NB4 (cell line): ENCODE measurements at places on chromosomes 1 and 21.

- DNase-seq = peak; percentile 1
Measured at GRCh38 chr1:95650631-95651030, 416.6 kb downstream of the RWDD3 start.

DNA sequence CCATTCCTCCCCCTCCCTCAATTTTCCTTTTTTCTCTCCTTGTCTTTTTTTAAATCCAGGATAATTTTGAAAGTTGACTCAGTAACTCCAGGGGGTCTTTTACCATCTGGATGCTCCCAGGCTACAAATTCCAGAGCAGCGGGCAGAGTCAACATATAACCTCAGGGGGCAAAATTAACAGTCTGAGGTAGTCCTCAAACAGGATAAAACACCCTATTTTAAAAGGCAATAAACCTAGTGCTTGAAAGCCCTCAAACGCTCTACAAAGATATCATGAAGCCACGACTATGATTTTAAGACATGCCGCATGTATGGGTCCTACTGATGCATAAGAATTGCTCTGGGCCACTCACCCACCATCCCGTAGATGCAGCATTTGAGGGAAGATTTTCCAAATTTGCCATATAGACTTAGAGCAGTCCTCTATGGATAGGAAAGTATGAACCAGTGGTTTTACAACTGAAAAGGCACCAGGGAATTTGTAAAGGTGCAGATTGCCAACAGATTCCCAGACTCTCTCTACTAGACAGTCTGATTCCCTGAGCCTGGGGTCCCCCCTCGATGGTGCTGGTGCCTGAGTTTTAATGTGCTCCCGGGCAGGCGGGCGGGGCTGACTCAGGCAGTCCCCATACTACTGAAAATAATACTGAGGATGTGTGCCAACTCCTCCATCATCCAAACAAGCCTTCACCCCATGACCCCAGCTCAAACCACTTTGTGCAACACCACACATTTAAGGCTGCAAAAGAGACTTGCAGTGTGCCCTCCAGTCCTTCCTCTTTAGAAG is 37.2 kb downstream of the PTPN14 start:
- peak; percentile 39 for DNase-seq

GRCh38 chr1:175539986-175540385 is 203.4 kb downstream of the TNR start:
- no peak for DNase-seq

DNA sequence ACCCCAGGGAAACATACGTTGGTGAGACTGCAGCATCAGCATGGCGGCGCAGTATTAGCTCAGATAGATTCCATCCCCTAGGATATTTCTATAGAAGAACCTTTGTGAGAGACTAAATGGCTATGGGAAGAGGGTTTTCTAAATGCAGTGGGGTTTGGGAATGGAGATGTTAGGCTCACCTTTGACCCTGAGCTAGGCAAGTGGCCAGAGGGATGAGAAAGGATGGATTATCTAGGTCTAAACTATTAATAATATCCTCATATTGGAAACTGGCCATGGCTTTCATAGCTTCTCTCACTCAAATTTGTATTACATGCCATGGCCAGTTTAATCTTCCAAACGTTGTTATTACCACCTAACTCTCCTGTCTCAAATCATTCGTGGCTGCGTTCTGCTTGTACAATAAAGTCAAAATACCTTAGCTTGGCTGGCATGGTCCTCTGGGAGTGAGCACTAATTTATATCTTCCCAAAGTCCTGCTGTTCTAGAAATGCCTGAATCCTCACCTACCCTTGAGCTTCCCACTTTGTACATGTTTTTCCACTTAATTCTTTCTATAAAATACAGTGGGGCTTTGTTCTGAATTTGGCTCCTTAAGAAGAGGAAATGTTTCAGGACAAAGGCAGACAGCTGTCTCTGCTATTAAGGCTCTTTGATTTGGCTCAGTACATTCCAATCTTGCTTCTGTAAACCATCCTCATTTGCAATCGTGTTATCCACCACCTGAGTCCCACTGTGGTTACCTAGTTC is 31.0 kb upstream of the COG2 start:
- DNase-seq = no peak

DNA sequence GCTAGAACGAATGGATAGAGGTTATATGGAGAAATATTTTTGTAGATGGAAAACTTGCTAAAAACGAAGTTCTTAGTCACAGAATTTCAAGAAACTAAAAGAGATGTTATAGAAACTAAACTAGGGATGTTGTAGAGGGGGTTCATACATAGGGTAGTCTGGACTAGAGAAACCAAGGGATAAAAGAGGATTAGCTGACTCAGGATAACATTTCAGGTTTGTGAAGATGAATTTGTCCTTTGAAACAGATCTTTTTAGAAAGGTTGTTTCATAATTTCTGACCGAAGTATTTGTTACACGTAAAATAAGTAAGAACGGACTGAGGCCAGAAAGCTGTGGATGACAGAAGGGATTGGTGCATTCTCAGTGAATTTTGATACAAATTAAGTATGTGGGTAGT is 13.6 kb downstream of the YTHDF2 start:
- no peak for DNase-seq

GRCh38 chr1:1360506-1361169 is 2.3 kb upstream of the MXRA8 start:
- DNase-seq = no peak

DNA sequence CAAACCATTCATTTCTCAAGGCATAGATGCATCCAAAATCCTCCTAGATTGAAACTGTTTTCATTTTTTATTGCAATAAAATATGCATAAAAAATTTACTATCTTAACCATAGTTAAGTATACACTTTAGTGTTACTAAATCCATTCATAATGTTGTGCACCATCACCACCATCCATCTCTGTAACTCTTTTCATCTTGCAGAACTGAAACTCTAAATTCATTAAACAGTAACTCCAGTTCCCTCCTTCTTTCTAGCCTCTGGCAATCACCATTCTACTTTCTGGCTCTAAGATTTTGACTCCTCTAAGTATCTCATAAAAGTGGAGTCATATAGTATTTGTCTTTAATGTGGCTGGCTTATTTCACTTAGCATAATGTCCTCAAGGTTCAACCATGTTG is 236.8 kb downstream of the SMYD3 start:
- no peak for DNase-seq

- DNase-seq = peak; percentile 62
Measured at GRCh38 chr1:87826681-87827251, 498.1 kb downstream of the LMO4 start.

DNA sequence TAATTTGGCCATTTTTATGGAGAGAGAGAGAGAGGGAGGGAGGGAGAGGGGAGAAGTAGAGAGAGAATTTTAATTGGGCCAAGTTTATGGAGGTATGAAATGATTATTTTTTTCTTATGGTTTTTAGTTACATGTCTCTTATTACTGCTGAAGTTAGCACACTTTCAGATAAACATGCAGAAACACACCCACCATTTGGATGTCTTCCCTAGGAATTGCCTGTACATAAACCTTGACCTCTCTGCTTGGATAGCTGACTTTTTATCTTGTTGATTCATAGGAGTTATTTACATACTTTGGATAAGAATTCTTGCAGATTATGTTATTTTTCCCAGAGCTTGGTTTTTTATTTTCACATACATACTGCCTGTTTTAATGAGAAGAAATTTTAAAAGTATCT is 310.2 kb upstream of the ADAMTS5 start:
- DNase-seq = no peak

- no peak for DNase-seq
Measured at GRCh38 chr1:52677076-52677806, 20.9 kb downstream of the COA7 start.

DNA sequence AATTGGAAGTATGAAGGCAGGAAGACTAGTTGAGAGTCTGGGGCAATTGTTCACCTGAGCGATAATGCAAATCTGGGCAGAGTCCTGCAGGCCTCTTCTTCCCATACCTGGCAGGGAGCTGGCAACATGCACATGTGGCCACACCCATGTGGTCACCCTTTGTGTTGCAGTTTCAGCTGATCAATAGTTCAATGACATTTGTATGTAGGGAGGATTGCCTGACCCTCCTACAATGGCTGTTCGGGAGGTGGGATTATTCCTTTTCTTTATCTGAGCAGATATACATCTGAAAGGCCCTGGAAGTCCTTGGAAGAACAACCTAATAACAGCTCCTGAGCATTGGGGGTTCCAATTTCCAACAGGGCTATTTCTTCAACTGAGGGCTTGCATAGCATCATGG is 15.2 kb upstream of the TRIM45 start:
- DNase-seq = no peak

DNA sequence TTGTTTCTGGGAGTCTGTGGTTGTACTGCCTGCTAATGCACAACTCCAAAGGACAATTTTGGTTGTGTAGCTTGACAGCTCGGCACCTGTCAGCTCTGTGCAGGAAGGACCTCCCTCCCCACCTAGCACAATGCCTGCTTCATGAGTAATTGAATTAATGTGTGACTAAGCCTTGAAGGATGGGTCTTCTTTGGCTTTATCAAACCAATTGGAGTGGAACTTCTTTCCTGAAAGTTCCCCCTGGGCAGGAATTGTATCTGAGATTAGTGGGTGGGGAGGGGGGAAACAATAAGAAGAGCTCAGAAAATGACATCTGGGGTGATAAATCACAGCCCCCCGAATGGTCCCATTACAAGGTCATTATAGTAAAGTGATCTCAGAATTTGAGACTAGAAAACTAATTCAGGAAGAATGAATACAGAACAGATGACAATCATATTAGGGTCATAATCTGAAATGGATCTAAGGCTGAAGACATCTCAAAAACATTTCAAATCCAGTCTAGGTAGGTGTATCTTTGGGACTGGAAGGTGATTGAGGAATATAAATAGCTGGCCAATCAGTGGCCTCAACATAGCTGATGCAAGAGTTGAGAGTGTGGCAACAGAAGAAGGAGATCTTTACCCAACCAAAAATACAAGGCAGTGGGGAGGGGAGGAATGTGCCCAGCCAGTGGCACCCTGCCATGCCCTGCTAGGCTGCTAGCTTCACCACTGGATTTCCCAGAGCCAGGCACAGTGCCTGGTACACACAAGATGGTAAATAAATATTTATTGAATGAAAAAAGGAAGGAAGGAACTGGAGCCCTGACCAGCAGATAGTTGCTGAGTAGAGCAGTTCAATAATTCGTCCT is 10.1 kb upstream of the SESN2 start:
- peak; percentile 59 for DNase-seq

GRCh38 chr1:43015269-43015668 is 56.6 kb upstream of the SLC2A1 start:
- DNase-seq = no peak

- DNase-seq = peak; percentile 96
Measured at GRCh38 chr1:159015440-159015909, 5.8 kb downstream of the IFI16 start.

DNA sequence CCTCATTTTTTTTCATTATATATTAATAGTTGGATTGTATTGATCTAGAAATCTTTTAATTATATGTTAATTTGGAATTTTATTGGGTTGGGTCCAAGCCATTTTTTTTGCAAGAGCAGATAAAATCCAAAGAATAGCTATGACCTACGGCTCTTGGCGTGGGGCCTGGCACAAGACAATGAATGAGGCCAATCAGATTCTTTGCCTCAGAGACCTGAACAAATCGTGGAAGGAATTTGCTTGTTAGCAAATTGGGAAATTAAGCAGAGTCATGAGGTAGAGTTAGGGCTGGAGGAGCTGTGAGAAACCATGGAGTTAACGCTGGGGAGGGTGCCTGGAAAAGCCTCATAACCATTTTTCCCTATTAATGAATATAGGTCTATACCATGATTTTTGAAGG is 40.1 kb downstream of the CAMSAP2 start:
- DNase-seq = no peak

DNA sequence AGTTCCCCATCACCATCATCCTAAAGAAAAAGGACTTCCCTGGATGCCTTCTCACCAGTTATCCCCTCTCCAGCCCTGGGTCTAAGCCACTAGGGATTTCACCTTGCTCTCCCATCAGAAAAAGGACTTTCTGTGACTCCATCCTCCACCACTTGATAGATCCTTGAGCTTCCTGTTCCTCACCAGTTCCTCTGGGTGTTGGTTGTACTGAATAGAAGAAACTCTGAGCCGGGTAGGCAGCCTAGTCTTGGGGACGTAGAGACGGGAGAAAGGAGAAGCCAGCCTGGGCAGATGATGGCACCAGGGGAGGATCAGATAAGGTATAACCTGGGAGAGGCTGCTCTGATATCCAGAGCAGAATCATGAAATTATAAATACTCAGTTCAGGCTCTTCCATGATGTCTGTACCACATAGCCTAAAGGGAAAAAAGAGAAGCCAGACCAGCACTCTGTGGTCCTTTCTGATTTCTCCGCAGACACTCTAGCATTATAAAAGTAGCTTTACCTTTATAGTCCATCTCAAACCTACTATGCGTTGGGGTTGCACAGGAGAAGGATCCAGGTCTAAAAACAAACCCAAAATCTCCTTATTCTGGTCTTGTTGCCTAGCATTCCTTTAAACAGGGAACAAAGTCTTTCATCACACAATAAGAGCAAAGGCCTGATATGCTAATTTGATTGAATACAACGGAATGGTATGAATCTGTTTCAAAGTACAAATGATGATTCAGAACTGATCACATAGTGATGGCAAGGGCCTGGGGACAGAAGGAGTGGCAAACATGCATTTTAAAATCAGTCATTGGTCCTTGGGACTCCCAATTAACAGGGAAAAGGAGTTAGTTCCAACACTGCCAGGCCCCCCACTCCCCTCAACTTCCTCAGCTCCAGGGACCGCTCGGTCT is 1.2 kb upstream of the CD34 start:
- DNase-seq = no peak

- DNase-seq = no peak
Measured at GRCh38 chr1:202121006-202121405, 1.7 kb upstream of the GPR37L1 start.

GRCh38 chr1:235766794-235767285 is 99.9 kb downstream of the LYST start:
- no peak for DNase-seq

GRCh38 chr1:42081475-42081874 is 71.7 kb upstream of the GUCA2B start:
- no peak for DNase-seq

DNA sequence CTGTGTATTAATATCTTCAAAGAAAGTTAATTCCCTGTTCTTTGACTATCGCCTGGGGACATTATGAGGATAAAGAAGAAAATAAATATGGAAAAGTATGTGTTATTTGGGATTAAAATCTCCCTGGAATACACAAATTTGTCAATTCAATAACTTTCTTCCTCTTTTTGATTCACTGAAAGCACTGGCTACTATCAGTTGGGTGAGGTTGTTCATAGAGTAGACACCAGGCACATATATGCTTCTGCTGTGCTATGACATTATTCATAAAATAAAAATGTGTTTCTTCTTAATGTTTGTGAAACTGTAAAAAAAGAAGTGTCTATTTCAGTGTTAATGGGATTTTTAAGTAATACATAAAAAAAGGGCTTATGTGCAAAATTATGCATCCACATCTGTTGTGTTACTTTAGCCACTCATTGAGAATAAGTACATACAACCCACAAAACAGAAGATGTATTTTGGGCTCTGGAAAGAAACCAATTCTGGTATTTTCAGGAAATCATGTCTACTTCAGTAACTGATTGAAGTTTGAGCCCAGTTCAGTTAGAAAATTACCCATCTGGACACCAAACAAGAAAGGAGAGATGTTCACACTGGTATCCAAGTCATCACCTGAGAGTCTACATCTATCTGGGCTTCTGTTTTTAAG is 169.4 kb downstream of the GABPA start:
- no peak for DNase-seq
